ENCODE measurements at places on chromosomes 7 and 10.

- no peak for DNase-seq
Observed at GRCh38 chr10:32104181-32104580, 48.0 kb upstream of the KIF5B start.

GRCh38 chr7:31105256-31105950 is 53.3 kb downstream of the ADCYAP1R1 start:
- DNase-seq = no peak

DNA sequence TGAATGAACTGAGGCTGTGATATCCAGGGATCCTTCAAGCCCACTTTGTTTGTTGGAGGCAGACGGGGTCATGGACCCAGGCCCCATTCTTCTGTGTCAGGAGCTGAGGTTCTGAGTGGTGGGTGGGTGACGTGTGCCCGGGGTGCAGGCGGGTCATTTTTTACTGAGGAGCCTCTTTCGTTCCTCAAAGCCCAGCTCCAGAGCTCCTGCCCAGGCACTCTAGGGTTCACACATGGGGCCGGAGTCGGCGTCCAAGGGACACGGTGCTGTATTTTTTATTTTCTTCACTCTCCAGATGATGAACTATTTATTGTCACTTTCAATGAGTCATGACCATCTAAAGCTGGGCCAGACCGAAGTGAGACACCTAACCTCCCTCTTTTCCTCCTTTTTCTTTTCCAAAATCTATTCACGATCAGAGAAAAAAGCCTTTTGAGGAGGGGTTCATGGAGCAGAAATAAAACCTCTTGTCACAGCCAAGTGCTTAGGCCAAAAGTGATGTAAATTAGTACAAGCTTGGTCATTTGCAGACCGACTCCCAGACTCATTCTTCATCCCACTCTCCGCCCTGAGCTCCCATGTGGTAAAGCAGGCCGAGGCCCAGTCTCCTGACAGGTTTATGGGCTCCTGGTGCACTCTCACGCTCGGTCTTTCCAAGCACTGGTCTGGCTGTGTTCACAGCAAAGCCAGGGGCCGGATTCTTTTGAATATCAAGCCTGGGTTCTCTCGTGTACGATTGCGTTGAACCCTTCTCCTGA is 41.4 kb upstream of the PITRM1 start:
- DNase-seq = no peak

DNA sequence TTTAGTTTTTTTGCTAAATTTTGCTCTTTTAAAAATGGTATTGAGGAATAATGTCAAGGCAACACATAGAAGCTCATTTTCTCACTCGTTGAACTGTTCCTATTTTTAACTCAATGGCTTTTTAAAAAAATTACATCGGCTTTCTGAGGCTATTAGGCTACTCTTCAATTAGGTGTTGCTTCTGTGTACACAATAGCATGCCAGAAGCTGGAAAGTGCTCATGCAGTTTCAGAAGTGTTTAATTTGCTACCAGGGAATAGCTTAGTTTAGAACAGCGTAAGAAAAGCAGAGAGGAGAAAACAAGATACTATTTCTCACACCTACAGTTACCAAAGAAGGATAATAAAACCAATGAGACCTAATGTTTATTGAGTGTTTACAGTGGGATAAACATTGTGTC is 157.4 kb downstream of the NXPH1 start:
- DNase-seq = no peak

- no peak for DNase-seq
Observed at GRCh38 chr7:21086688-21087087, 300.0 kb upstream of the SP8 start.

- no peak for DNase-seq
Observed at GRCh38 chr10:113517901-113518260, 35.0 kb upstream of the HABP2 start.

DNA sequence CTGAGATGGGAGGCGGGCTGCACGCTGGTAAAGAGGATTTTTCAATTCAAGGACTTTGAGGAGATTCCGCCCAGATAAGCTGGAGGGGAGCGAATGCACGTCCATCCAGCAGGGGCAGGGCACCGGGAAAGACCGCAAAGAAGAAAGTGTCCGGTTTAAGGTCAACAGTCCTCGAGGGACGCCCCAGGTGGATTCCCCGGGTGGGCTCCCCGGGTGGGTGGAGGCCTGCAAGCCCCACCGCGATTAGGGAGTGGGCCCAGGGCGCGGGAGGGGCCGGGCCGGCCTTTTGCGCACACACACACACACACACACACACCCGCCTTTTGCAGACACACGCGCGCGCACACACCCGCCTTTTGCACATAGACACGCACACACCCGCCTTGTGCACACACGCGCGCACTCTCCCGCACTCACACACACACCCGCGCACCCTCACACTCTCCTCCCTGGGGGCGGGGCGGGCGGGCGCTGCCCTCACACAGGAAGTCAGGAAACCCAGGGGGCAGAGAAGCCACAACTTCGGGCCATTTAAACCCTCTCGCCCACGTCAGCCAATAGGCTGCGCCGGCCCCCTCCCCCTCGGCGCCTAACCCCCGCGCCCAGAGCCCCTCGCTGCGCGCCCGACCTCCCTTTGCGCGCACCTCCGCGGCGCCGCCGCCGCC is 615 bp downstream of the ARHGAP12 start:
- peak; percentile 65 for DNase-seq

GRCh38 chr10:49398986-49399385 is 3.1 kb upstream of the DRGX start:
- no peak for DNase-seq

- no peak for DNase-seq
Observed at GRCh38 chr7:112182749-112183148, 23.4 kb downstream of the DOCK4 start.

- DNase-seq = peak; percentile 90
Observed at GRCh38 chr10:72319416-72320254, 35.1 kb downstream of the DNAJB12 start.

- no peak for DNase-seq
Observed at GRCh38 chr10:14468023-14468441, 137.3 kb upstream of the FRMD4A start.

- no peak for DNase-seq
Observed at GRCh38 chr7:22269963-22270362, 87.0 kb downstream of the RAPGEF5 start.

DNA sequence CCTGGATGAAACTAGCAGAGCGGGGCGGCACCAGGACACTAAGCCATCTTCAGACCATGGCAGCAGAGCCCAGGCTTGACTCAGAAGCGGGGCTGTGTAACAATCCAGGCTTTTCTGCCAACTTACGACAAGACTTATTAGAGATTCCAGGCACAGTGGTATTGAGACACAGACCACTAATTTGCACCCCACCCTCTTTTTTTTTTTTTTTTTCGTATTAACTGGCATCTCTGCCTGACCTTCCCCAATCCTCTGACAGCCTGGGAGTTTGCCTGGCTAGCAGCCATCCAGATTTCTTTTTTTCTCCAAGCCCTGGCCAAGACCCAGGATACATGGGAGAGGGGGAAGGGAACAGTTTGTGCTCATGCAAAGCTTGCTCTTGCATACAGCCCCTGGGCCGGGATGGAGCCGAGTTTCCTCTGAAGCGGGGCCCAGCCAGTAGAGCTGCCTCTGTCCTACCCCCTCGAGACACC is 182.4 kb downstream of the PLXNA4 start:
- DNase-seq = no peak

DNA sequence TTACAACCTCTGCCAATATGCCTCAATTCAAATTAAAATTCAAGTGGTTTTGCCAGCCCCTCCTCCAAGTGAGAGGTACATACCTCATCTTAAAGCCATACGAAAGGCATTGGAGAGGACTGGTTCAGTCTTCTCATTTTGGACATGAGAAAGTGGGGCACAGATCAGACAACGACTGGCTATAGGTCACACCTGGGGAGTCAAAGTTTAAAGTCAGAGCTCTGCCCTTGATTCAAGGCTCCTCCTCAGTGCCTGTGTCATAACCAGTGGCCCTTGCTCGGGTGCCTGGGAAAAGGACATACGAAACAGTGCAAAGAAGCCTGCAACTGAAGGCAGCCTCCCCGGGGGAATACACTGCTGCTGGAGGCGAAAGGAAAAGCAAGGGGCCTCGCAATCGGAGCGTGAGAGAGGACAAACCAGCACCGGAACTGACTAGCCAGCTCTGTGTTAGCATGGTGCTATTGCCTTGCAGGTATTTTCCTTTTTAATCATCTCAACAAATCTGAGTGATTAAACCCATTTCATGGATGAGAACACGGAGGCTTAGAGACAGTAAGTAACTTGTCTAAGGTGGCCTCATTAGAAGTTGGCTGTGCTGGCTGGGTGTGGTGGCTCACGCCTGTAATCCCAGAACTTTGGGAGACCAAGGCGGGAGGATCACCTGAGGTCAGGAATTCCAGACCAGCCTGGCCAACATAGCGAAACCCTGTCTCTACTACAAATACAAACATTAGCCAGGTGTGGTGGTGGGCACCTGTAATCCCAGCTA is 1.1 kb upstream of the MTPAP start:
- DNase-seq = no peak

- DNase-seq = no peak
Observed at GRCh38 chr10:102157224-102157623, 5.0 kb downstream of the NOLC1 start.

DNA sequence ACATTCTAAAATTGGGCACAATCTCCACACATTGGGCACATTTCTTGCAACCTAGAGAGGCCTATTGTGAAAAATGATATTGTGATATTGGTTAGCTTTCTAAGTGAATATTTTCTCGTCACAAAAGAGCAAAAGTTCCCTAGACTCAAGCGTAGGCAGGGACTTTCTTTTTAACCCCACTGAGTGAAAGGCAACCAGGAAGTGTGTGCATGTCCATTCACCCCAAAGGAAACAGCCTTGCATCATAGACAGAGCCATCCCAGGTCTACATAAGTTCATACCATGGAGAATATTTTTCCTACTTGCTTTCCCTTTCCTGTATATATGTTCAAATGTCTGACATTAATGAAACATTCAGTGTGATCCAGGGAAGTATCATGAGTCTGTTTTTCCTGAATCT is 84.2 kb upstream of the AGBL3 start:
- no peak for DNase-seq

- DNase-seq = peak; percentile 72
Observed at GRCh38 chr7:149625340-149625946, 127.8 kb upstream of the ZNF746 start.

- no peak for DNase-seq
Observed at GRCh38 chr10:83921984-83922860, 217.1 kb upstream of the GHITM start.

- DNase-seq = no peak
Observed at GRCh38 chr7:99461221-99461620, 4.7 kb downstream of the ATP5MF start.

GRCh38 chr10:98407744-98408241 is 7.2 kb downstream of the PYROXD2 start:
- DNase-seq = no peak

DNA sequence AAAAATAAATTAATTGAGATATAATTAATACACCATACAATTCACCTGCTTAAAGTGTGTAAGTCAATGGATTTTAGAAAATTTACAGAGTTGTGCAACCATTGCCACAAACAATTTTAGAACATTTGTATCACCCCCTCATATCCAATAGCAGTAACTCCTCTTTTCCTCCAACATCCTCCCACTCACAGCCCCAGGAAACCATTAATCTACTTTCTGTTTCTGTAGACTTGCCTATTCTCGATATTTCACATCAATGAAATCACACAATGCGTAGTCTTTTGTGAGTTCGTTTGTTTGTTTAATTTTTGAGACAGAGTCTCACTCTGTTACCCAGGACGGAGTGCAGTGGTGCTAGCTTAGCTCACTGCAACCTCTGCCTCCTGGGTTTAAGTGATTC is 13.7 kb upstream of the HERC4 start:
- DNase-seq = no peak

DNA sequence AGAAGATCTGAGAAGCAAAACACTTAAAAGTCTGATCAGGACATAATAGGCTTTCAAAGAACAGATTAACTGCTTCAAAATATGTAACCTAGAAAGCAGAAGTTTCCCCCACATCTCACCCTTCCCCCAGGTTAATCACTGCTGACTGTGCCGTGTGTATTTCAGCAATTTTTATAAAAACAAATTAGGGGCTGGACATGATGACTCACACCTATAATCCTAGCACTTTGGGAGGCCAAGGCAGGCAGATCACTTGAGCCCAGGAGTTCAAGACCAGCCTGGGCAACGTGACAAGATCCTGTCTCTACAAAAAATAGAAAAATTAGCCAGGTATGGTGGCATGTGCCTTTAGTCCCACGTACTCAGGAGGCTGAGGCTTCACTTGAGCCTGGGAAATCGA is 67.6 kb upstream of the GATA3 start:
- DNase-seq = no peak

DNA sequence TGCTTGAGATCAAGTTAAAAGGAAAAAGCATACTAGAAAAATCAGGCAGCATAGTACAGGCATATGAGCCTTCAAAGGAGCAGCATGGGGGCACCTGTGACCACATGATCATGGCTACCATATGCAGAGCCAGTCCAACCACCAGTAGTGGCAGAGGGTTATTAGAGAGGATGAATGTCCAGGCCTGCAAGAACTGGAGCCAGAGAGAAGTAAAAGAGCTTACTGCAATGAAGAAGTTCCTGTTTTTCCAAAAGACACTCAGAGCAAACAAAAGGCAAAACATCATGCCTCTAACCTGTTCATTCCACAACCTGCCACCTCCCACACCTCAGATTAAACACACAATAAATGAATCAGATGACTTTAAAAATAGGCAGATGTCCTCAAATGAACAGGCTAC is 99.6 kb upstream of the NAMPT start:
- no peak for DNase-seq

DNA sequence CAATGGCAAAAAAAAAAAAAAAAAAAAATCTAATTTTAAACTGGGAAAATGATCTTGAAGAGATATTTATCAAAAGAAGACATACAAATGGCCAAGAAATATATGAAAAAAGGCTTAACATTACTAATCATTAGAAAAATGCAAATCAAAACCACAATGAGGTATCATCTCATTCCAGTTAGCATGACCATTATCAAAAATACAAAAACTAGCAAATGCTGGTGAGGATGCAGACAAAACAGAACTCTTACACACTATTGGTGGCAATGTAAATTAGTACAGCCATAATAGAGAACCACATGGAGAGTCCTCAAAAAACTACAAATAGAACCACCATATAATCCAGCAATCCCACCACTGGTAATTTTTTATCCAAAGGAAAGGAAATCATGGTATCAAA is 489.6 kb downstream of the TNS3 start:
- no peak for DNase-seq

- no peak for DNase-seq
Observed at GRCh38 chr10:78687626-78688025, 381.1 kb upstream of the ZMIZ1 start.

DNA sequence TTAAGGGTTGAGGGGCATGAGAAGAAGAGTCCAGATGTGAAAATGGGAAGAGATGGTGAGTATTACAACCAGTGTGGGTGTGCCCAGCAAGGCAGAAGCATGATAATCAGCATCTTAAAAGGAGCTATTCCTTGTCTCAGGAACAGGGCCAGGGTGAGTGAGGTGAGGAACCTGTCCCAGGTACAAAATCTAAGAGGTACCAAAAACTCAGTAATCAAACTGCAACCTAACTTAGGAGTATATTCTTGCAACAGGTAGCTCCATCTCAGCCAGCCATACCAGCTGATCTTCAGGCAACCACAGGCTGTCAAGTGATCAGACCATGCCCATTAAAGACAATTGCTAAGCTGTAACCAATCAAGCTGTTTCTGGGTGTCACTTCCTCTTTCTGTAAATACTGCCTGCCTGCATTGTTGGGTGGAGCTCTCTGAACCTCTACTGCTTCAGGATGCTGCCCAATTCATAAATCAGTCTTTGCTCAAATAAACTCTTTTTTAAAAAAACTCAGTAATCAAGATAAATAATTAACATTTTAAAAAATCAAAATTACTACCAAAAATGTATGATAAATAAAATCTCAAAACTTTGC is 7.4 kb downstream of the KEL start:
- DNase-seq = no peak

Data from activated T-cell treated with anti-CD3 and anti-CD28 coated beads, Interleukin-2, amount 50 U/mL, for 48 hours (primary cell).